ENCODE measurements at places on chromosomes 3 and 15.

- DNase-seq, result no peak
Observed at GRCh38 chr15:100692246-100692645, 89.9 kb downstream of the ASB7 start.

DNA sequence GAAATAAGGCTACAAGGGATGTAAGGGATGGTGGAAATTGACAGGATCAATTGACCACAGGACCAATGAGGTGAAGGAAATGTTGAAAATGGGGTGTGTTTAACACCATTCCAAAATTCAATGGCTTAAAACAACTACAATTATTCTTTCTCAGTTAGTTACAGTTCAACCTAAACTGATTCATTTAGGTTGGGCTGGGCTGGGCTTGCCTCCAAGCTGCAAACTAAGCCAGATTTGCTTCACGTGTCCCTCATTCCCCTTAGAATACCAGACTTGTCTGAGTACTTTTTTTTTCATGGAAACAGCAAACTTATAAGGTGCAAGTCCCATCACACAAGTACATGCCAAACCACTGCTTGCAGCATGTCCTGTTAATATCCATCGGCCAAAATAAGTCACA is 280.1 kb downstream of the NEK10 start:
- DNase-seq, result no peak

GRCh38 chr3:173913974-173914421 is 516.5 kb downstream of the NLGN1 start:
- no peak for DNase-seq

GRCh38 chr15:57033715-57034439 is 115.4 kb downstream of the TCF12 start:
- DNase-seq, result no peak

GRCh38 chr3:9040996-9041395 is 77.7 kb upstream of the RAD18 start:
- DNase-seq, result no peak

Data from frontal cortex (tissue), 4 donors.